ENCODE measurements at places on chromosomes 1 and 21. TPM values are rescaled to one million over a fixed set of nuclear protein-coding genes. Genes with fewer than 3 reads are reported as not detected.
A peak's percentile ranks its signal among the peaks of the same experiment; 100 is the strongest.

DNA sequence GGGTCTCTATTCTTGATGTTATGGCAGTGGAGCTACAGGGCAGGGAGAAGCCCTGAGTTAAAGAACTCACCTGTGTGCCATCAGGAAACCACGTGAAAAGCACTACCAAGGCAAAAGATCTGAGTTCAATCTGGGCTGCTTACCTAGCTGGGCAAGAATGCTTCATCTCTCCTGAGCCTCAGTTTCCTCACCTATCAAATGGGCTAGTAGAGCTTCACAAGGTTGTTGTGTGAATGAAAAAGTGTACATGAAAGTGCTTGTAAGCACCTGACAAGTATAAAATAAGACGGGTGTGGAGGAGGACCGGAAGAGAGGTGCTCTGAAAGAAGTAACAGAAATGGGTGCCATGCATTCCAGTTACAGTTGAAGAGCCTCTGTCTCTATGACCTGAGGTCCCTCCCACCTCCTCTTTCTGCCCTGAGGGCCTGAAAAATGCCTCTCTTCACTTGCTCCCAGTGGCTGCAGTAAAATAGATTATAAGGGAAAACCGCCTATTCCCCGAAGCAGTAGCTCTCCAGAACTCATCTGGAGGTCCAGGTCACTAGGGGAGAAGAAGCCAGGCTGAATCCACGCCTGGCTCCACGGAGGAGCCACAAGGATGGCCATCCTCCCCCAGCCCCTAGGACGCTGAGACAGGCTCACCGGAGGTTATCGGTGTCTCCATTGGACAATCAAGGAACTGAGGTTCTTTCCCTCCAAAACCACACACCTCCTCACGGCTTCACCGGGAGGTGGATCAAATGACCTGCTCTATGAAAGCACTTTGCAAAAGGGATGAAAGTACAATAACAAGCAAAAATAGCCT, 1.4 kb downstream of the GPR161 start:
- no peak for DNase-seq

GRCh38 chr1:192225703-192226102, 67.4 kb downstream of the RGS18 start:
- no peak for DNase-seq

DNA sequence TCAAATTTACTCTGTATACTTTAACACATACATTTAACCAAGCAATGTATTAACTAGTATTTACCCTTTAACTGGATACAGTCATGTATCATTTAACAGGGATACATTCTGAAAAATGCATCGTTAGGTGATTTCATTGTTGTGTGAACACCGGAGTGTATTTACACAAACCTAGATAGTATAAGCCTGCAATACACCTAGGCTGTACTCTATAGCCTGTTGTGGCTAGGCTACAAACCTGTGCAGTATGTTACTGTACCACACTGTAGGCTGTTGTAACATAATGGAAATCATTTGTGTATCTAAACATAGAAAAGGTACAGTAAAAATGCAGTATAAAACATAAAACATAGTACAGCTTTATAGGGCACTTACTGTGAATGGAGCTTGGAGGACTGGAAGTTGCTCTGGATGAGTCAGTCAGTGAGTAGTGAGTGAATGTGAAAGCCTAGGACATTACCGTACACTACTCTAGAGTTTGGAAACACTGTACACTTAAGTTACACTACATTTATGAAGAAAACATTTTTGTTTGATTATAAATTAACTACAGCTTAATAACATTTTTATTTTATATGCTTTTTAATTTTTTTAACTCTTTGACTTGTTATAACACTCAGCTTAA, 21.3 kb downstream of the RGS4 start:
- no peak for DNase-seq

- DNase-seq = no peak
Measured at GRCh38 chr1:42982641-42983040, 24.0 kb upstream of the SLC2A1 start.

DNA sequence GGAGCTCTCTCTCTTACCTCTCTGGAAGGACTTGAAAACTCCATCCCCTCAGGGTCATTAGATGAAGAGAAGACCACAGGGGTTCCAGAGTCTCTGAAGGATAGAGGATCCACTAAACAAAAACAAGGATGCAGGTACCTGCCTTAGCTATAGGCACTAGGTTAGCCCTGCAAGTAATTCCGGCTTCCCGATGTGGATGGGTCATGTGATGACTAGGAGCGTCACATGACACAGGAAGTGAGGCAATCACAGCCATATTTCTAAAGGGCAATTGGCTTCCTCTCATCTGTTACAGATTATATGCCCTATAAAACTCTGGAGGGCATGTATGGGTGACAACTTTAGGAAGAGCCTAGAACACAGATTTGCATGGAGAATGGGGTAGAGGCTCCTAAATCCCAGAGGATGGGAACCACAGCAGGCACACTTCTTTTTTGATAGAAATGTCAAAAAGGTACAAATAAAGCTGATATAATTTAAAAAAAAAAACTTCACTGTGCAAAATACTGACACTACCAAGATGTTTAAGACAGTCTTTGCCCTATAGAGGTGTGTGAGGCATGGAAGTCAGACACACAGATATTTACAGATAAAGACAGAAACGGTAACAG, 14.1 kb downstream of the ENTREP3 start:
- DNase-seq = no peak

- DNase-seq = no peak
Measured at GRCh38 chr1:37133276-37134145, 99.2 kb upstream of the GRIK3 start.

GRCh38 chr1:24018611-24019580, 38.8 kb upstream of the SRSF10 start:
- DNase-seq = peak; percentile 95

- DNase-seq = peak; percentile 20
Measured at GRCh38 chr1:230292689-230293389, 133.3 kb downstream of the PGBD5 start.

The GCSAML gene
- 2.7 TPM for total RNA-seq

The BRDT gene
- total RNA-seq = not detected

The SPATA17 gene
- total RNA-seq = 0.26 TPM
